ENCODE measurements at places on chromosomes 2 and 18.

DNA sequence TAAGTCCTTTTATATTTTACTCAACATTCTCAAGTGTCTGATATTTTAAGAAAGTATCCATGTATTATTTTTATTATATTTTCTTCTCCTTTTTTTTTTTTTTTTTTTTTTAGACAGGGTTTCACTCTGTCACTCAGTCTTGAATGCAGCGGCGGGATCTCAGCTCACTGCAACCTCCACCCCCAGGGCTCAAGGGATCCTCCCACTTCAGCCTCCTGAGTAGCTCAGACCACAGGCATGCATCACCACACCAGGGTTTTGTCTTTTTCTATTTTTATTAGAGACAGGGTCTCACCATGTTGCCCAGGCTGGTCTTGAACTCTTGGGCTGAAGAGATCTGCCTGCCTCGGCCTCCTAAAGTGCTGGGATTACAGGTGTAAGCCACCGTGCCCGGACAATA, 212.1 kb downstream of the TCF4 start:
- no peak for DNase-seq

GRCh38 chr2:143121079-143121478, 8.1 kb upstream of the ARHGAP15 start:
- DNase-seq = no peak

GRCh38 chr2:108824316-108825070, 37.9 kb downstream of the CCDC138 start:
- no peak for DNase-seq

DNA sequence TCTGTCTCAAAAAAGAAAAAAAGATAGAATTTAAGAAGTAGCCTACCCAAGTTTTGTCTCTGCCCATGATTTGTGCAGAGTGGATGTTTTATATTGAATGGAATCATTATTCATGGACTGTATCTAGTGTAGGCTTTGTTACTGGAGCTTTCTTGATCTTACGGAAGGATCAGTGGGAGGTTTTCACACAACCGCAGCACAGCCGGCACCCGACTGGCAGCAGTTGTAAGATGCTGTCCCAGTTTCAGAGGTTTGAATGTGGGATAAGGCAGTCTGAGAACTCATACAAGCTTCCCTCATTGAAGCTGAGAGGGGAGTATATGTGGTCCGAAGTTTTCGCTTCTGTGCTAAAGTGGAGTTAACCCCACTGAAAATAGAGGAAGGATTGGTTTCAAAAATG, 19.7 kb upstream of the SAG start:
- DNase-seq = no peak

DNA sequence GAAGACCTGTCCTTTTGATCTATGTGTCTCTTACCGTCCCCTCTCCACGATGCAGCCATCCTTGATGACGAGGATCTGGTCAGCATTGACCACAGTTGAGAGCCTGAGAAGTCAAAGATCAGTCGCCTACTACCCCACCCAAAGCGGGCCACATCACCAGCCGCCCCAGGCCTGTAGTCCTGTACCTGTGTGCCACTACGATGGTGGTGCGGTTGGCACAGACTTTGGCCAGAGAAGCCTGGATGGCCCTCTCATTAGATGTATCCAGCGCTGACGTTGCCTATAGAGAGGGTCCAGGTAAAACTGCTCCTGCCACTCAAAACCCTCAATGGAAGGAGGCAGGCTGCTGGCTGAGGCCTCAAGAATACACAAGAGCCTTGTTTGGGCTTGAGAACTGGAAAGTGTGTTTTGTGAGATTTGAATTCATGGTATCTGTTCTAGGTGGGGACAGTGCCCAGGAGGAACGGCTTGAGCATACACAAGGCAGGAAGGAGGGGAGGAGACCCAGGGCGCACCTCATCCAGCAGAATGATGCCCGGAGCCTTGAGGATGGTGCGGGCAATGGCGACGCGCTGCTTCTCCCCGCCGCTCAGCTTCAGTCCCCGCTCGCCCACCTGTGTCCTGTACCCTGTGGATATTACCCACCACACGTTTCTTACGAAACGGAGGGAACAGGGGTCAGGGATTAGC, 3.8 kb downstream of the ZFAND2B start:
- no peak for DNase-seq

GRCh38 chr2:112626604-112627059, 19.1 kb upstream of the SLC20A1 start:
- DNase-seq = peak; percentile 78

GRCh38 chr2:173692068-173692467, 273.1 kb downstream of the SP3 start:
- DNase-seq = no peak

DNA sequence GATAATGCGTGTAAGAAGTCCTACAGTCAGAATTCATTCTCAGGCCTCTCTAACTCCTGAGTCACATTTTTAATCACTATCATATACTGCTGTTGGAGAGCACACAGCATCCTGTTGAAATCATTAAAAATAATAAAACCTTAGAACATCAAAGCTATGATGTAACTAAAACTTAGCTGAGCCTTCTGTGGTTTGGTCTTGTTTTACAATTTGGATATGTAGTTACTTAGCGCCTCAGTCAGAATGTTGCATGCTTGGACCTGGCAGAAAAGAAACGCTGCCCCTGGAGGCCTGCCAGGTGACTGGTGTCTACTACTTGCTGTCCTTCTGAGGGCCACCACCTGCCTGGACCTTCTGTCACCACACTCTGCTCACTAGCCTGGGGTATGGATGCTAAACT, 261.1 kb upstream of the RASGRP3 start:
- DNase-seq = no peak

GRCh38 chr18:50310080-50310479, 22.6 kb upstream of the CXXC1 start:
- DNase-seq = no peak

GRCh38 chr18:10936176-10937053, 213.0 kb downstream of the PIEZO2 start:
- DNase-seq = no peak

GRCh38 chr18:48851599-48851960, 99.2 kb downstream of the SMAD7 start:
- DNase-seq = no peak

- DNase-seq = no peak
Measured at GRCh38 chr2:96233880-96234316, 25.3 kb upstream of the STARD7 start.

- DNase-seq = peak; percentile 78
Measured at GRCh38 chr18:34661464-34662087, 48.5 kb upstream of the DTNA start.

- no peak for DNase-seq
Measured at GRCh38 chr2:201235860-201236811, 24.2 kb upstream of the CASP8 start.

- DNase-seq = no peak
Measured at GRCh38 chr2:146814971-146815370, 1029.9 kb upstream of the ACVR2A start.

DNA sequence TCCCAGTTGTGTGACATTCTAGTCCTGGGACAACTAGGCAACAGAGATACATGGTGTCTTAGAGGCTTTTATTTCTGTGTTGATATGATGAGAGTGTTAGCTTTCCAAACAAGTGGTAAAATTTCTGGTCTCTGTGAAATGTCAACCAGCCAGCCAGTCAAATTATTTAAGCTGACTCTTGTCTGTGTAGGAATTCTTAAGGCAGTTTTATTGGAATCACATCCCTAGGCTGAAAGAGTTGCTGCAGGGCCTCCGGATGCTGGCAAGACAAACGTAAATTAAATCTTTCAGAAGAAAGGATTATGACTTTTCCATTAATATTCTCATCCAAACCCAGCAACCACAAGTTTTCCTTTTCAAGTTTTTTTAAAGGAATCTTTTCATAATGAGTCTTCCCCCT, 44.6 kb downstream of the SERPINB7 start:
- DNase-seq = no peak

DNA sequence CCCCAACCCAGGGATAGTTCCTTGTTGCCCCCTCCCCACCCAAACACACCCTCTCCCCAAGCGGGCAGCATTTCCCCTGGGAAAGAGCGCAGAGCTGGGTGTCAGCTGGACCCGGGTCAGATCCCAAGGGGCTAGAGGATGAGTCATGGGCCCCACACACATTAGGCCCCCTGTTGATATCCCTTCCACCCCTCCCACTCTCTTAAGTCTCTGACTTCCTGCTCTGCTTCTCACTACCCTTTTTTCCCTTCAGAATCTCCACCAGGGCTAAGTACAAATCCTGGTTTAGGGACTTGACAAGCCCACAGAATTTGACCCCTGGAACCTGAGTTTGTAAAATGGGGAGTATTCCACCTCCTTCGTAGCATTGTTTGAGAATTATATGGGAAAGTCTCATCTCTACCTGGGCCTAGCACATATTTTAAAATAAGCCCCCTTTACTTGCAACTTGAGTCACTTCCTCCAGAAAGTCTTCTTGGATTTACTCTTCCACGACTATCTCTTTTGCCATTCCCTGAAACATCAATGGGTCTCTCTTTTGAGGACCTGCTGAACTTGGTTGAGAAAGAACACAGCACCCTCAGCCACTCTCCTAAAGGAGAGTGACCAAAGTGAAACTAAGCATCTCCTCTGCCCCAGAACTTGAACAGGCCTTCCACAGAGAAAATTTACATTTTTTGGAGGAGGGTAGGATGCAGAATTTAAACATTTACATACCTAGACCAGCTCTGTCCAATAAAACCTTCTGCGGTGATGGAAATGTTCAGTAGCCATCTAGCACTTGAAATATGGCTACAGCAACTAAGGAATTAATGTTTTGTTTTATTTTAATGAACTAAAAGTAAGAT, 4.7 kb downstream of the RTKN start:
- no peak for DNase-seq

DNA sequence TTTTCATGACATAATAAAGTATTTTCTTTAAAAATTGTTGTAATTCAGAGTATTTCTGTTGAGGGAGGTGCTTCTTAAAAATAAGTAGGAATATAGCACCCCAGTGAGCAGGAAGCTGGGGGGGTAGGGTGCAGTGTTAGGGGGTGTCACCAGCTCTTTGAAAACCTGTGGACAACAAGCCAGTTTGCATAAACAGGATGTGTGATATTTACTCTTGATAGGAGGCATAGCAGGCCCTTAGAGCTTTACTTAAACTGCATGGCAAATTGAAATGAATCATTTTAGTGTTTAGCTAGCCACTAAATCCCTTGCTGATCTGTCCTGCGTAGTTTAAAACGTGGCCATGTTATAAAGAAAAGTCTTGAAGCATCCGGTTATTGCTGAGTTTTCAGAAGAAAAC, 8.4 kb downstream of the TGIF1 start:
- no peak for DNase-seq

- DNase-seq = no peak
Measured at GRCh38 chr2:129239141-129239540, 740.3 kb upstream of the RAB6C start.

GRCh38 chr2:152443771-152444170, 108.8 kb downstream of the FMNL2 start:
- DNase-seq = no peak

DNA sequence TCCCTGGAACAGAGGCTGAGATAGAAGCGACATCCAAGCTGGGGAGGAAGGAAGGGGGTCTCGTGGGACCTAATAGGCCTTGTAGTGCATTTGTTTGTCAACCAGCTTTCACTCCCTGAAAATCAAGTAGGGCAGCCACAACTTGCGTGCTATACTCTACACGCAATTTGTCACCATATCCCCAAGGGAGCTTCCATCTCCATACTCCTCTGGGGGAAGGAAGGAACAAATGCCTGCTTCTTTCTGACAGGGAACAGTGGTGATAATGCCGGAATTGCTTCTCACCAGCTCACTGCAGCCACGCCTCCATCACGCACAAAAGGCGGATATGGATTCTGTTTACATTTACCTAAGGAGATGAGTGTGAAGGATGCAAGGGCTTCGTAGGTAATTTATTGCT, 213.4 kb downstream of the TMEM163 start:
- DNase-seq = no peak

DNA sequence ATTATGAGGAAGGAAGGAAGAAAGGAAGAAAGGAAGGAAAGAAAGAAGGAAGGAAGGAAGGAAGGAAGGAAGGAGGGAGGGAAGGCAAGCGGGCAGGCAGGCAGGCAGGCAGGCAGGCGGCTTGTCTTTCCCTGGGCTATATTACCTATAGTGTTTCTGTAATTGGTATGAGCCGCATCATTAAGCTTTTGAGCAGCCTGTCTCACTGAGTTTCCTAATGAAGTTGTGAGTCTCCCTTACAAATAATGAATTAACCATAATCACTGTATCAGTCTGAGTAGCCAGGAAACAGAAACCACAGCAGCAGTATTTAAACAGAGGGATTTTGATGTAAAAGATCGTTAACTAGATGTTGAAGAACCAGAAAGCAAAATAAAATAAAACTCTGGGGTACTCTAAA, 11.8 kb upstream of the SULT1C3 start:
- peak; percentile 35 for DNase-seq

DNA sequence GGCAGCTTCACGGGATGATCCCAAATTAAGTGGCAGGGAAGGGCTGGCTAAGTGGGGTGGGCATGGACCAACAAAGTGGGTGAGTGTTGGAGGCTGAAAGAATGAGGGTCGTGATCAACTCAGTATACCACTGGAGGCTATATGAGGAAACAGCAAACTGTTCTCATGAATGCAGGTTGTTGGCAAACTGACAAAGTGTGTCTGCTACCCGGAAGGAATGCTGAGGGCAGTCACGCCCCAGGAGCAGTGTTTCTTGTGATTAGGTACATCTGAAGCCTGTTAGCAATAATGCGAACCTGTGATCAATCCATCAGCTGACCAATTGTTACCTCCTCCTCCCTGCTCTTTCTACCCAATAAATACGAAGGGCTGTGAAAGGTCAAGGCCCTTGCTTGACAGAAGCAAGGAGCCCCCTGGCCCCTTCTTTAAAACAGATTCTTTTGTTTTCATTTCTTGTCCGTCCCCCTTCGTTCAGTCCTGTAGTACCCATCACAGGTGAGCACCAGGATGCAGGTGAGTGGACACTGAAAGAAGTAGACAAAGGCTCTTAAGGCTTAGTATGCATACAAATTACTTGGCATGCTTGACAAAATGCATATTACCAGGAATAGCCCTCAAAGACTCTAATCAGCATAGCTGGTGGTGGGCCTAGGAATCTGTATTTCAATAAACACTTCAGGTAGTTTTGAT, 67.9 kb downstream of the LOXHD1 start:
- no peak for DNase-seq

GRCh38 chr2:156797832-156798231, 361.7 kb downstream of the GPD2 start:
- peak; percentile 45 for DNase-seq

DNA sequence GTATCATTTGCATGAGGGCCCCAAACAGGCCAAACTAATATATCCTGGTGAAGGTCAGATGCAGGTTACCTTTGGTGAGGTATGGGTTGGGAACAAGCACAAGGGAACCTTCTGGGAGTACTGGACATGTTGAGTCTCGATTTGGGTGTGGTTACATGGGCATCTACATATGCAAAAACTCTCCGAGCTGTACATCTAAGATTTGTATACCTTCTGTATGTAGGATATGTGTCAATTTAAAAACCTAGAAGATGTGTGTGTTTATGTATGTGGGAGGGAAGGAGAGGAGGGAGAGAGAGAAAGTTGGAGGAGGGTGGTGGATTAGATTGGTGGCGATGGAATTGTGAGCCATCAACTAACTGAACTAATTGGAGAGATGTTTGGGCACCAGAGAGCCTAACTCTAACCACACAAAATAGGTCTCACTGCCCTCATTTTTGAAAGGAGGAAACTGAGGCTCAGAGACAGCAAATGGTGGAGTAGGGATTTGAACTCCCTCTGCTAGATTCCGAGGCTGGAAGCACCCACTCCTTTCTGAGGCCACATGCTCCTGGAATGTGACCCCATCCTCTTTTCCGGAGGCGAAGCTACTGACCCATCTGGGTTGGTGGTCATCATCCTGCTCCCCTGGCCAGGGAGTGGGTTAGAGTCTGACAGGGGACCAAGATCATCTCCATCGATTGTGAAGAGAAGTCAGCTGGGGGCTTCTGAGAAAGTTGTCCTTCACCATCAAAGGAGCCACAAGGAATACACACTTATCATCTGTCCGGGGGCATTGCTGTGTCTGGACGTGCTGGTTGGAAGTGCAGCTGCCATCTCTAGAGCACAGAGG, 107.3 kb upstream of the MYCN start:
- DNase-seq = no peak
